ENCODE measurements at places on chromosomes 5 and 9.
A peak's percentile ranks its signal among the peaks of the same experiment; 100 is the strongest.

- no peak for DNase-seq
These were observed 969.2 kb downstream of the CDH18 start for GRCh38 chr5:19018822-19019221.

GRCh38 chr5:151230048-151230680 is 6.3 kb upstream of the CCDC69 start:
- no peak for DNase-seq

- no peak for DNase-seq
These were observed 113.7 kb downstream of the NDUFS4 start for GRCh38 chr5:53674121-53674520.

DNA sequence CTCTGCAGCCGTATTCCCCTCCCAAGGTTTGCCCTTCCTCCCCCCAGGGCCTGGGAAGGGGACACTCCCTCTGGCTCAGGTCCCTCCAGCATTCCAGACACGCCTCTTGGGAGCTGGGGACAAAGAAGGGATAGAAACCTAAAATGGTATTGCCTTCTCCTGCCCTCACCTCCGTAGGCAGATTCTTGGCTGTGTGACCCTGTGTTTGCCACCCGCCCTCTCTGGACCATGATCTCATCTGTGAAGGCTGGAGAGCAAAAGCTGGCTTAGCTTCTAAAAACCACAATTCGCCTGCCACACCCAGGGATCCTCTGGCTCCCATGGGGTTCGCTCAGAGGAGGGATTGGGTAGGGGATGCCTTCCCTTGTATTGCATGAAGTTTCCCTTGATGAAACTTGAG is 7.7 kb downstream of the AQP3 start:
- DNase-seq = no peak

DNA sequence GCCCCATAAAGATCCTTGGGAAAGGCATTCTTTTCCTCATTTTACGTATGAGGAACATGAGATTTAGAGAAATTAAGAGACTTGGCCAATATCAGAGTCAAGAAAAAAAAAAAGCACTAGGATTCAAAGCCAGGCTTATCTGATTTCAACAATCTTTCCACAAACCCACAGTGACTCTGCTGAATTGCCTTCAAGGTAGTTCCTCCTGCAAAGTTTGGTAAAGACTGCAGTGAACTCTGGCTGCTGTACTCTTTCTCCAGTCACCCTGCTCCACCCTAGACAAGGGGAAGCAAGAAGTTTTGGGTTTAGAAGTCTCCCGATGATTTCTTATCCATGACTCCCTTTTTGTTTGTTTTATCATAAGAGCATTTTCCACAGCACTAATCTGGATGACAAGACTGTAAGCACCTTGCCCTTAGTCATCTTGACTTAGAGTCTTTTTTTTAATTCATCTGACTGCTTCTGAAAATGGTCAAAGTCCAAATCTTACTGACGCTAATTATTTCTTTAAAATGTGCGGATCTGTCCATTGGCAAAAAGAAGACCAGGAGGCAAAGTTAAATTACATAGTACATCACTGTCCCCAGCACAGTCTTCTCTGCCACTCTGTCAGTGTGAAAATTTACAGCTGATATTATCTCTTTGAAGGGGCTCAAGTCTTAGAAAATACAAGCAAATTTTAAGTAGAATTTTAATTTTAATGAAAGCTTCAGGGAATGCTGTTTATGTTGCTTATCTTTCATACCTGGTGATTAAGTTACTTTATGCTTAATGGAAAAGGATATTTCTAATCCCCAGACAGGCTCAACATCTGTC is 180.1 kb downstream of the TTLL11 start:
- no peak for DNase-seq

DNA sequence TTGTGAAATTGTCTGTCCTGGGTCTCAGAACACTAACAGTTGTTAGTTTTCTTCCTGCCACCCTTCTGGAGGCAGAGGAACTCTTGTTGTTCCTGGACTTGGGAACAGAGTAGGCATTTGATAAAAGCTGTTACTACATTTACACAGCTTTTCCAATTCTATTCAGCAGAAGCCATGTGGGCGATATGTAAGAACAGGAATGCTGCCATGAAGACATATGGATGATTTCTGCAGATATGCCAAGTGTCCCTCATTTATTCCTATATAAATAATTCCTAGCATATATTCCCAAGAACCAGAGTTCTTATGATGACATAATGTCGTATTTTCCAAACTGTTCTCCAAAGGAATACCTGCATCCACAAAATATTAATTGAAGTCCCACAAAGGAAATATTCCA is 135.9 kb upstream of the DAB2 start:
- DNase-seq = peak; percentile 11

DNA sequence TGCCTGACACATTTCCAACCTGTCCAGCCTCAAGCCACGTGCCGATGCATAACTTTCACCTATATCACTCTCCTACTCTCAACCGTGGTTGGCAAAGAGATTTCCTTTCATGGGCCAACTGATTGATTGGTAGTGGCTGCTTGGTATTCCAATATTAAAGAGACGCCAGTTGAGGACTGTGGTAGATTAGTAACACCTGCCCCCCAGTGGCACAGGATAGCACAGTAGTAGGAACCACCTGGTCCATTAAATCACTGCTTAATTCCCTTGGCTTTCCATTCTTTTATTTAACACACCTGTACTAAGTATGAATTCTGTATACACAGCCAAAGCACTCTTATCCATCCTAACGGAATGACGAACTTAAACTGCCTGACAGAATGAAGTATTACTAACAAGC is 19.1 kb upstream of the FOXB2 start:
- DNase-seq = no peak

DNA sequence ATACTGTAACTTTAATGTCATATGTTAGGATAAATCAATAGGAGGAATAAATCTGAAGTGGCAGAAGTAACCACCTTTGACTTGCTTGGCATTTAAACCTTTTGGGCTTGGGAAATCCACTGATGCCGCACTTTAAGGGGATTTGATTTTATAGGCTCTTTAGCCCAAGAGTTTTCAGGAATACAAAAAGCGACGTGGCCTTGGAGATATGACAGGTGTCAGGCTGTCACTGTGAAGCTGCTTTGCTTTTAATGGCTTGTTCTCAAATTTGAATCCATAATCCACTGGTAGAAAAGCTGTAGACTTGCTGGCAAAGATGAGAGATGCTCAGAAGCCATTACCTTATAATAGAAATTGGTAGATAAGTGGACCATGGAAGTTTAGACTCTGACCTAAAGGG is 71.6 kb downstream of the GABRG2 start:
- no peak for DNase-seq

DNA sequence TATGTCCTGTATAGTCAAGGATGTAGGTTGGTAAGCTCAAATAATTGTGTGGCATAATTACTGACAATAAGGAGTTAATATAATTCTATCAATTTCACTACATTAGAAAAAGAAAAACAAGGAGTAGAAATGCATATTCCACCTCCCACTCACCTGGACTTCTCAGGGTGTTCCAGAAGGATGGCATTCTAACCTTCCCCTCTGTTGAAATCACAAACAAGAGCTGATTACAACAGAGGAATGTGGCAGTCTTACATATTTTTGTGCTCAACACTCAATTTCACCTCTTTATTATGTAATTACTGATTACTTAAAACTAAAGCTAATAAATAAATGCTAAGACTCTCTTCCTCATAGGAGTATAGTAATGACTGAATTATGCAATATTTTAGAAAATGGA is 745.3 kb downstream of the DTWD2 start:
- no peak for DNase-seq

- no peak for DNase-seq
These were observed 152.8 kb upstream of the IER5L start for GRCh38 chr9:129330711-129331492.

GRCh38 chr5:54671111-54671531 is 153.6 kb downstream of the SNX18 start:
- DNase-seq = no peak

- DNase-seq = no peak
These were observed 16.0 kb downstream of the OR13J1 start for GRCh38 chr9:35854091-35854762.

- no peak for DNase-seq
These were observed 96.4 kb upstream of the TAF11L2 start for GRCh38 chr5:17401470-17402288.

DNA sequence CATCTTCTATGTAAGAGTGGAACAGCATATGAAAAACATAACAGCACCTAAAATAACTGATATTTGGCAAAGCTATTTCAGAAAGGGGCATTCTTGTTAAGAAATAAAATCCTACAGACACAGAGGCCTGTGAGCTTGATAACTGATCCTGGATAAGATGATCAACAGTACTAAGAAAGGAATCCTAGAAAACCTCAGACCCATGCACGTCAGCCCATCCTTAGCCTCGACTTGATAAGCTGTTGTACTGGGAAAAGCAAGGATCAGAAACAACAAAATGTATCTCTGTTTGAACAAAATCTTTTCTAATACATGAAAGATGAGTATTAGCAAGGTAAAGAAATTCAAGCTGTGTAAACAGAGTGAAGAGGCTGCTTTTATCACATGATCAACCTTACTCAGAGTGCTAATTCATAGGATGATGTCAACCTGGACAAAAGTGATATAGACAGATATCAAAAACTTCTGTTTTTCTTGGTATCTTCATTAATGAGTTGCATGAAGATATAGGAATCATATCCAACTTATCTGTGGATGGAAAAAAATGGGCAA is 15.2 kb downstream of the LIFR start:
- no peak for DNase-seq

DNA sequence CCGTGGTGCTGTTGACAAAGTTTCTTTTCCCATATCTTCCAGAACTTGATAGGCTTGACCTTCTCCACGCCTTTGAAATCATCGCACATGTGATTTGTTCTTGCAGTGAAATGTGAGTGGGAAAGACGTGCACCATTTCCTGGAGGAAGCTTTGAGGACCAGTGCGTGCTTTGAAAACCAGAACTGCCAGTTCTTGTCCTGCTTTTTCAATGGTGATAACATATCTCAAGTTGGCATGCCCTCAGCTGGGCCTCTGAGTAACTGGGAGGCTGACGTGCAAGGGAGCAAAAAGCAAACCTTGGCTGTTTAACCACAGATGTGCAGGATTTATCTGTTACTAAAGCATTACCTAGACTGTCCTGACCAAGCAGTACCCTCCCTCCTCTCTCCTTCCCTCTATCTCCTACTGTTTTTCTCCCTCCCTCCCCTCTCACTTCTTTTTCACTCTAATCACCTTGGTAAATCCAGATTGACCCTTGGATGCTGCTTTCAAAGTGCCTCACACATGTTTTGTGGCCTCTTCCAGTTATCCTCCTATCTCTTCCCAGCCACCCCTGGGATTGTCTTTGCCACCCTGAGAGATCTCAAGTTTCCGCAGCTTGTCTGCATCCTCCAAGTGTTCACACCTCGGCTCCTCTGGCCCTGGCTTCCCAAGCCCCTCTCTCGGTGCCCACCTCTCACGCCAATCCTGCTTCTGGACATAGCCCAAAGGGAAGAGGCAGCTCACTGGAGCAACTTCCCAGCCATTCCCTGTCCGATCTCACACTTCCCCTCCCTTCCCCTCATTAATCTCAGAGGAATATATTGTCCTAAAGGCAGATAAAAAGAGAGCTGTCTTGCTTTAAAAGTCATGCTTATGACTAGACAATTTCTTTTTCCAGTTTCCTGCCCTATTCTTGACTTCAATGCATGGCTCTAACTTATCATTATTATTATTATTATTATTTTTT is 198.3 kb downstream of the ERCC6L2 start:
- no peak for DNase-seq
